HFF-Myc (cell line): ENCODE measurements at places on chromosomes 6 and 20.

DNA sequence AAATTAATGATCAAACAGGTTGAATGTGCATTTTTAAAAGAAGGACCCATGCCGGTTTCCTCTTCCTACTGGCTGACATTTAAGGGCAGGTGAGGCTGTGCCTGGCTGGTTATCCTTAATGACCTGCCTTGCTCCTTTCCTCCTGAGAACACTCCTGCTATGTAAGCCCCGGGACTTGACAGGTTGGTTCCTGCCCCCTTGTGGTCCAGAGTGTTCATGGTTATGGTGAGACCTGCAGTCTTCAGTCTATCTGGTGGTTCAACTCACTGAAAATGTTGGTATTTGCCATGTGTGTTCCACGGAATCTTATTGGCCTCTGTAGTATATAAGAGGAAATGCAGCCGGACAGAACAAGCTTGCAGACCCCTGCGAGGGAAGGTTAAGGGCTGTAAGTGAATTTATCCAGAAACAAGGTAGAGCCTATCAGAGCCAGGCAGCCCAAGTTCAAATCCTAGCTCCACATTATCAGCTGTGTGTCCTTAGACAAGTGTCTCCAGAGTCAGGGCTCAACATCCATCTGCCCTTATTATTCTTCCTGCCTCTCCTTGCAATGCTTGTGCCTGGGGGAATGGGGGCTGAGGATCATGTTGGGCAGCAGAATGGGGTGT, 5.2 kb upstream of the BPIFA3 start:
- DNase-seq: peak; percentile 1

DNA sequence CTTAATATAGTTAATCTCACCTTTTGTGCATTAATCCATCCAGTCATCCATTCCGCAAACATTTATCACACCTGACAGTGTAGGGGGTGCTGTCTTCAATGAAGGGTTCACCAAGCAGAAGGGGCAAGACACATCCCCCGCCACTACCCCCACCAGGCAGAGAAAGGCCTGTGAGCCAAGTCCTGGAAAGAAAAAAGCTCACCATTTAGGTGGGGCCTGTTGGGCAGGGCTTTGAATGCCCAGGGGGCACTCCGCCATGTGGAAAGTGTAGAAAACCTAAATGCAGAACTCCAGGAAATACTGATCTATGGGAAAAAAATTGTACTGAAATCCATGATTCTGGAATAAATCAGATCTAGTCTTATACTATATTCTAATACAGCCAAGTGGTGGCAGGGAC, 4.8 kb upstream of the STX16 start:
- no peak for DNase-seq

GRCh38 chr20:22446613-22447446, 137.5 kb downstream of the FOXA2 start:
- DNase-seq: no peak

DNA sequence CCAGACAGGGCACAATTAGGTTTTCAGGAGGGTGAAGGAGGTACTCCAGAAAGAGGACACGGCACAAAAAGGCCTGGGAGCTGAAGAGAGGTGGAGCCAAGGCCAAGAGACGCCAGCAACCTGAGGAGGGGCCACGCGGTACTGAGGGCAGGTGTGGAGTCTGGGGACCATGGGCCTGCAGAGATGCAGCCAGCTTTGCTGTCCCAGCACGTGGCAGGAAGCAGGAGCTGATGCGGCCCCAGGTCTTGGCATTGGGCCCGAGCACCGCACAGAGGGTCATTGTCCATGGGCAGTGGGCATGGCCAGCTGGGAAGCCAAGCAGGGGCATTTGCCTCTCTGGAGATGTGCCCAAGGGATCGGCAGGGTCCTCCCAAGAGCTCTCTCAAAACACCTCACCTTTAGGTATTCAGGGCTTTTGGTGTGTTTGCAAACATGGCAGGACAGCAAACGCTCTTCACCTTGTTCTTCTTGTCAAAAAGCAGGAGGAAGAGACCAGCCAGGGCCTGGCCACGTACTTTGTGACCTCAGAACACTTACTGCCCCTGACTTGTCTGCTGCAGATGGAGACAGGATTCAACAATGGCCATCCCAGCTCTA, 1.4 kb upstream of the BPIFB1 start:
- no peak for DNase-seq

DNA sequence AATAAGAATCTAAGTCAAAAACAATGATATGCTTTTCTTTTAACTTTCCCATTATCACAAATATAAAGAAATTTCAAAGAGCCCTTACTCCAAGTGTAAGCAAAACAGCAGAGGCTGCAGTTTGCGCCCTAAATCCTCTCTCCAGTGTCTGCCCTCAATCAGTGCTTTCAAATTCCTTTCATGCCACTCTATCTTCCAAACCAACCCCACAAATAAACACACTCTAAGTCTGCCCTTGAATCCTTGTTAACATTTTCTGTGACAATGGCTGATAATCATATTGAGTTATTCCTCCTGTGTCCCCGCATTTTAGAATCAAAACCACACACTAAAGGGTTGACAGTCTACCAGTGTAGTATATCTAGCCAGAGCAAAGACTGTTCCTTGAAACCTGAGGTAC, 317.9 kb upstream of the MARCKS start:
- DNase-seq: no peak

DNA sequence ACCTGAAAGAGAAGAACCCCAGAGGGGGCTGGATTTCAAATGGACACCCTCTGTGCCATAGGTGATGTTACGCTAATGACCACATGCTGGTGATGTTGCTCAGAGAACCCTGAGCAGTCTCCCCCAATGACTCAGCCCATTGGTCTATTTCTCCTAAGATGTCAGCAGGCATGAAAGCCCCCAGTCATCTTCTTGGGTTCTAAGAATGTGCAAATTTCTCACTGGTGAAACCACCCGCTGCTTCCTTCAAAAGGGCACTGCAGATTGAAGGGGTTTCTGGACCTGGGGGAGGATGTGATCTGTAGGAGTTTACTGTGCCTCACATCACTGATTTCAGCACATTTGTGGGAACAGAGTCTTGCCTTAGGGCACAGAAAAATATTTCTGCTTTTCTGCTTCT, 298.4 kb upstream of the MOCS1 start:
- no peak for DNase-seq

GRCh38 chr6:45584127-45584526, 206.4 kb upstream of the SUPT3H start:
- no peak for DNase-seq

- no peak for DNase-seq
Measured at GRCh38 chr6:101597693-101598092, 204.2 kb downstream of the GRIK2 start.

DNA sequence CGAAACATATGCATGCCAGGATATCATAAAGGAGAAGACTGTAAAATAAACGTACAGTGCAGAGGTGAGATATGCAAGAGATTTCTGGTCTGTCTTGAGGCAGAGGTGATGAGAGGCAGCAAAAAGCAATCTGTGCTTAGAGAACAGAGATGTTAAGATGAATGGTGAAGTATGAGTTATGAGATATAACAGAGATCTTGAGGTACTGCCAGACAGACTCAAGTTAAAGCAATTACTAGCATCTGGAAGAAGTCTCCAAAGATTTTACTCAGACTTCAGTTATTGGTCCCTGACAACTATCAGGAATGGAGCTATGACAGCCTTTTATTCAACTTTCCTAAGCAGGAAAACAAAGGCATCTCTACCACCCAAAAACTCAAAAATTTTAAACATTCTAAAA, 122.8 kb upstream of the DST start:
- DNase-seq: no peak

DNA sequence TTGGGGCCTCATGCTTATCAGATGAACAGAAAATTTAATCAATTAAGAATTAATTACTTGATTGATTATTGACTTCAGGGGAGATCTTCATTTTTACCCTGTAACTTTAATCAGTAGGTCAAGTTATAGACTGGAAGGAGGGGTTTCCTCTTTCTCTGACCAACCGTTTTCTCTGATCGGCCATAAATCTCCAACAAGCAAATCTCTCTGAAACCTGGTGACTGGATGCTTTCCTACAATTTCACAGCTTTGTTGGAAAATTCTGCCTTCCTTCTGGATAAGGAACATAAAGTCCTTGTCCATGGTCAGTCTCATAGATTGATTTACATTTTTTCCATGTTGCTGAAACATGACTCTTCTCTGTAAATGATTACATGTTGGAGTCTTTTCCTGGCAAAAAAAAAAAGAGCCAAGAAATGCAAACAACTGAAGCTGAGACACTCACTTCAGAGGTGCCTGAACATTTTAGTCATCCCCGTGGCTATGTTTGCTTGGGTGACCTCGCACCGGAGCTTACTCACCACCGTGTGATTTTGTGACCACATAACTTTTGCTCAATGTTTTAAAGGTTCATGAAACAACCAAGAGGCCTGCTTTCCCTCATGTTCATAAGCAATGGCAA, 31.0 kb downstream of the IRF4 start:
- peak; percentile 46 for DNase-seq

DNA sequence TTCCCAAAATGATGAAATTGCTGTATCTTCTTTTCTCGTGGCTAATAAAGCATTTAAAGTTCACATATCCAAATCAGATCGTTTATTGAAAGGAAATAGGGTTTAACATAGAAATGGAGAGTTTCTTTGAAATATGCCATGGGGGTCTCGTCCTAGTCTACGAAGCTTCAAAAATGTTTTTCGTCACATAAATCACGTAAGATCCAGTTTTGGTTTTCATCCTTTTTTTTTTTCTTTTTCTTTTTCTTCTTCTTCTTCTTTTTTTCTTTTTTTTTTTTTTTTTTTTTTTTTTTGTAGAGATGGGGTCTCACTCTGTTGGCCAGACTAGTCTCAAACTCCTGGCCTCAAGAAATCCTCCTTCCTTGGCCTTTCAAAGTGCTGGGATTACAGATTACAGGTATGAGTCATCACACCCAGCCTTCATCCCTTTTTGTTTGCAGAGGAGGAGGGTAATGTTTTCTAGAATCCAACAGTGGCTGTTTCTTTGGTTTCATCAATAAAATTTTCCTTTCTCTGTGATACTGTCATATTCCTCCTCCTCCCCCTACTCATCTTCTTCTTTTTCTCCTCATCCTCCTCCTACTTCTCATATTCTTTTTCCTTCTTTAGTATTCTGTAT, 94.7 kb upstream of the LOC128125822 start:
- DNase-seq: no peak

DNA sequence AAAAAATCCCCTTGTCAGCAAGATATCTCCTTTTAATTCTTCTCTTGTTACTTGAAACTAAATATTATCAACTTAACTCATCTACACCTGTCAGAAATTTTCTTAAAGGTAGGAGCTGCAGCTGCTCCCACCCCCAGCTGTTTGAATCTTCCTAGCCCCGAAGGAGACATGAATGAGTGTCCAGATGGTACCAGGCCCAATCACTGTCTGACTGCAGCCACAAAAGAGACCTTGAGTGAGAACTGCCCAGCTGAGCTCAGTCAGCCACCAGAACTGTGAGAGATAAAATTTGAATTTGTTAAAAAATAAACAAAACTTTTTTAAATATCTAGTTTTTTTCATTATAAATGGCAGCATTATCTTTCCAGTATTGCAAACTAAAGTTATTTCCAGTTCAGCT, 84.7 kb downstream of the PRSS35 start:
- no peak for DNase-seq

DNA sequence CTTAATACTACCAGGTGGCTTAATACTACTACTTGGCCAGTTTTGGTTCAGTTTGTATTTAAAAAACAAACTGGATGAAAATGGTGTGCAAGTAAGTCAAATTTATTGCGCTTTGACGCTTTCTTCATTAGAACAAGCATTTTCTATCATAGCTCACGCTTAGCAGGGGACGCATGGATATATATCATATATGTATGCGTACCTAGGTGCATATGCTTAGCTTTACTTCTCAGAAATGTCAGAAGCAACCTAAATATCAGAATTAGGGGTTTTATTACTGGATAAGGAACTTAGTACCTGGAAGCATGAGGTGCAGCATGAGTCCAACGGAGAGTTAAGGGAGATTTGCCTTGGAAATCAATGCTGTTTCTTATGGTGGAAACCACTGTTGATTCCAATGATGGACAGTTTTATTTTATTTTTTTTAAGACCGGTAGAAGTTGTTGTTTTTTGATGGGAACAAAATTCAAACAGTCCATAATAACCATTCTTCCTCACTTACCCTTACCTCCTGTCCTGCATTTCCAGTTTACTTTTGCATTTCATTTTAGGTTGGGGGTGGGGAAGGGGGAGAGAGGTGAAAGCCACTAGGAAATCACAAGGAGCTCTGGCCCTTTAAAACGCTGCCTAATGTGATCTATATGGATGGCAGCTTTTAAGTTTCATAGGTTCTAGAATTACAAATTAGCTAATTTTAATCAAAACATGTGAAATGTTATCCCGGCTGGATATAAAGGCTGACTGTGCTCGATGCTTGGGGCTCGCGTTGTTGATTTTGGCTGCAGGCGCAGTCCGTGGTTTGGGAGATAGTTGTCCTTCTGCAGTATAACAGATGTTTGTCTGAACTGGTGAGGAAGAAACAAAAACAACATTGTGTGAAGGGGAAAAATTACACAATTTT, 2.1 kb downstream of the SOBP start:
- DNase-seq: no peak
